ENCODE measurements at places on chromosomes 4 and X.

DNA sequence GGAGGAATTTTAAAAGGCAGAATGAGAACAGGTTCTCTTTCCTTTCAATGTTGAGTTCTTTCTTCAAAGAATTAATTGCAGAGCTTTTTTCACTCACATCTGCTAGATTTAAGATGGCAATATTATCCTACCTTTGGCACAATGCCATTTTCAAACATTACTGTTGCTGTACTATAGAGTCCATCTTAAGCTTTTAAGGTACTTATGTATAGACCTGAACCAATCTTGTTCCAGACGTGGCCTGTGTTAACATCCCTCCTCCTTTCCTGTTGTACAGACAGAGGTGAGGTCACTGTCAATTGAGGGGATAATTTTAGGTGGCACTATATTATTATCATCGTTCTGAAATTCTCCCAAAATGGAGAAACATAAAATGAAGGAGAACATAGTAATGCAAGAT lies 53.0 kb upstream of the MYOZ2 start:
- H3K27ac ChIP-seq, result no peak overlapping the region
- no peak for DNase-seq
- no peaks in the 10 kb centered on the region for H3K36me3 ChIP-seq
- no peaks in the 10 kb centered on the region for H3K4me1 ChIP-seq
- H3K4me3 ChIP-seq, result no peak overlapping the region

- H3K27ac ChIP-seq, result no peak overlapping the region
- no peak overlapping the region for H3K4me3 ChIP-seq
- DNase-seq, result no peak
- no peaks in the 10 kb centered on the region for H3K36me3 ChIP-seq
- no peaks in the 10 kb centered on the region for H3K27me3 ChIP-seq
Measured at GRCh38 chr4:176549161-176549865, 229.5 kb downstream of the SPCS3 start.

GRCh38 chr4:183445097-183445428 lies 627 bp downstream of the CDKN2AIP start:
- peak; percentile 72 for DNase-seq
- peaks cover 49% of the 10 kb centered on the region for H3K4me1 ChIP-seq
- peaks cover 37% of the 10 kb centered on the region for H3K36me3 ChIP-seq
- H3K27ac ChIP-seq, result peak overlapping the region; percentile 96
- peak overlapping the region; percentile 96 for H3K4me3 ChIP-seq

GRCh38 chrX:18927558-18927957 lies 56.4 kb downstream of the PHKA2 start:
- DNase-seq, result no peak
- H3K4me3 ChIP-seq, result no peak overlapping the region
- no peak overlapping the region for H3K27ac ChIP-seq
- no peaks in the 10 kb centered on the region for H3K27me3 ChIP-seq
- H3K4me1 ChIP-seq, result no peaks in the 10 kb centered on the region
- peaks cover 23% of the 10 kb centered on the region for H3K36me3 ChIP-seq

DNA sequence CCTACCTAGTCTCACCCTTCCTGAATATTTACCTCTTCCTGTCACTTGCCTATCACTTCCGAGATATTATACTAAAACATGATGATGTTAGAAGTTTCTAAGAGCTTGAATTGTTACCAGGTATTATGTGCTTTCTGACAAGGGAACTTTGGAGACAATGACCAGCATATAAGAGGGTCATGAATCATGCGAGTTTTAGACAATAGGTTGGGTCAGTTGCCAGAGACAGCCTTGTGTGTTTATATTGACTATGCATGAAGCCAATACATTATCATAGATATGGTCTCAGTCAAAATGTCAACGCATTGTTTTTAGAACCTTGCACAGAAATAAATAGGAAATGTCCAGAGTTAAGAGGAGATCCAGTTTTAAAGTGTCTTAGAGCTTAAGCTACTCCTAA lies 116.8 kb downstream of the KLHL4 start:
- H3K27ac ChIP-seq, result no peak overlapping the region
- no peaks in the 10 kb centered on the region for H3K27me3 ChIP-seq
- DNase-seq, result no peak
- no peaks in the 10 kb centered on the region for H3K36me3 ChIP-seq
- no peaks in the 10 kb centered on the region for H3K4me1 ChIP-seq

DNA sequence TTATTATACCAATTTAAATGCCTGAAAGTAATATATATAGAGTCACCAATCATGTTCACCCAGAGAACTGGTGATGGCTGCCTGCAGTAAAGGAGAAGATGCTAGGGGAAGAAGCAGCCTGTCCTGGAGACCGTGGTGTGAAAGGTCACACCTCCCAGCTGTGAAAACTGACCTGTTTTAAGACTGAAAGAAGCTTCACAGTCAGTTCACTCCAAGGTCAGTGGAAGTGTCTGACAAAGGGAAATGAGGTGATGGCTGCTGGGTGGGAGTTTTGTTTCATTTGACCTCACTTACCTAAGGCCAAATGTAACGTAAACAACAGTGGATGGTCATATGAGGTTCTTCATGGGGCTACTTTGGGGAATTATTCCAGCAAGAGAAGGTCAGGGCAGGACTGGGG lies 352.1 kb upstream of the GATB start:
- peaks cover 45% of the 10 kb centered on the region for H3K4me1 ChIP-seq
- no peaks in the 10 kb centered on the region for H3K27me3 ChIP-seq
- H3K4me3 ChIP-seq, result no peak overlapping the region
- H3K27ac ChIP-seq, result no peak overlapping the region

DNA sequence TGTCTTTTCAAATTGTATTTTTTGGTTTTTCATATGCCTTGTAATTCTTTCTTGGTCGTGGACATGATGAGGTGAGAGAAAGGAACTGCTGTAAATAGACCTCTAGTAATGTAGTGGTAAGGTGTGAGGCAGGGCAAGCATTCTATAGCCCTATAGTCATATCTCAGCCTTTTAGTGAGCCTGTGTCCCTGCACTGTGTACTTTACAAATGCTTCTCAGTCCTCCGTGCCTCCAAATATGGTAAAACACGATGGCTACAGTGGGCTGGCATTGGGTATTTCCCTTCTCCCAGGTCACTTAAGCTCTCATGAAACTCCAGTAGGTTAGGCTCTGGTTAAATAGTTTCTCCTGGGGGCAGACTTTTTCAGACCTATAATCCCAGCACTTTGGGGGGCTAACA lies 57.9 kb upstream of the PLS3 start:
- no peaks in the 10 kb centered on the region for H3K27me3 ChIP-seq
- no peak overlapping the region for H3K27ac ChIP-seq
- no peaks in the 10 kb centered on the region for H3K36me3 ChIP-seq
- H3K4me1 ChIP-seq, result no peaks in the 10 kb centered on the region
- H3K4me3 ChIP-seq, result no peak overlapping the region
- DNase-seq, result no peak

DNA sequence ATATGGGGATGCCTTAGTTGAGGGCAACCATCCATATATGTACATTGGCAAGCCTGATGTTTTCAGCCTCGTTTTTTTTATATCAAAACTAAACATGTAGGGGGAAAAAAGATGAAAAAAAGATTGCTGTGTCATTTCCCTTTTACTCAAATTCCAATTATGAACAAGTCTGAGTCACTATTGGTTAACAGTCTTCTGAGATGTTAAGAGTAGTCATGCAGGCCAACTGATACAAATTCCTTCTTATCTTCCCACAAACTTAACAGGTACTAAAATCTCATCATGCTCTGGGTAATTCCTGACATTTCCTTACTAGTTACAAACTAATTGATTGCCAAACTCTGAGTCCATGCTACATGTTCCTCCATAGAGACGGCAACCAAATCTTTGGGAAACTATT lies 222.1 kb downstream of the FRMPD4 start:
- H3K4me3 ChIP-seq, result no peak overlapping the region
- H3K36me3 ChIP-seq, result no peaks in the 10 kb centered on the region
- no peak overlapping the region for H3K27ac ChIP-seq
- no peak for DNase-seq
- no peaks in the 10 kb centered on the region for H3K27me3 ChIP-seq

DNA sequence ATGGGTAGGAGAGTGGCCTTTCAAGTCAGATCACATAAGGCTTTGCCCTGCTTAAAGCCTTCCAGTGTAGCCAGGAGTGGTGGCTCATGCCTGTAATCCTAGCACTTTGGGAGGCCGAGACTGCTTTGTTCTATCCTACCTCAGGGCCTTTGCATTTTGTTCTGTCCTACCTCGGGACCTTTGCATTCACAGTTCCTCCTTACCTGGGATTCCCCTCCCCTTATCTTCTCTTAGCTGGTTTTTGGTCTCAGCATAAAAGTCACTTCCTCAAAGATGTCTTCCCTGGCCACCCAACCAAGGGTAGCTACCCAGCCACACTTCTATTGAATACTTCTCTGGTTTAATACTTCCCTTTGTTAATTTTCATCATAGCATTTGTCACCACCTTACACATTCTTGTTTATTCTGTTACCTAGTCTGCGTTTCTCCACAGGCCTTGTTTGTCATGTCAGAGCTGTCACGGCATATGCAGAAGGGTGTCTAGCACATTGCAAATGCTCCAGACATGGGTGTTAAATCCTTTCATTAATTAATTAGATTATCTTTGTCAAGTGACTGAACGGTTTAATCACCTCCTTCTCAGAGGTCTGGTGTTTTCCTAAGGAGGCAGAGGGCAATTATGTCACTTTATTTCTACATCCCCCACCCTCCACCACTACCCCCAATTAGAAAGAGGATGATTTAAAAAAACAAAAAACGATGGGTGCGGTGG lies 11.3 kb upstream of the SETD7 start:
- no peak overlapping the region for H3K4me3 ChIP-seq
- no peaks in the 10 kb centered on the region for H3K4me1 ChIP-seq
- no peaks in the 10 kb centered on the region for H3K27me3 ChIP-seq
- H3K27ac ChIP-seq, result no peak overlapping the region
- H3K36me3 ChIP-seq, result no peaks in the 10 kb centered on the region

DNA sequence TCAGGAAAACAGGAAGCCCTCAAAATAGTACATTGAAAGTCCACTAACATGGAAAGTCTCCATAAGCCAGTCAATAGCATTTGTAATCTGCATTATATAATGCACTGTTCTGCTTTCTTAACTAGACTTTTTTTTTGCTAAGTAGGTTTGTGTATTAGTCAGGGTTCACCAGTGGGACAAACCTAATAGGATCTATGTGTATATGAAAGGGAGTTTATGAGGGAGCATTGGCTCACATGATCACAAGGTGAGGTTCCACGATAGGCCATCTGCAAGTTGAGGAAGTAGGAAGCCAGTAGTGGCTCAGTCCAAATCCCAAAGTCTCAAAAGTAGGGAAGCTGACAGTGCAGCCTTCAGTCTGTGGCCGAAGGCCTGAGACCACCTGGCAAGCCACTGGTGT lies 116.0 kb downstream of the MXRA5 start:
- H3K4me3 ChIP-seq, result no peak overlapping the region
- no peaks in the 10 kb centered on the region for H3K4me1 ChIP-seq
- no peaks in the 10 kb centered on the region for H3K36me3 ChIP-seq

DNA sequence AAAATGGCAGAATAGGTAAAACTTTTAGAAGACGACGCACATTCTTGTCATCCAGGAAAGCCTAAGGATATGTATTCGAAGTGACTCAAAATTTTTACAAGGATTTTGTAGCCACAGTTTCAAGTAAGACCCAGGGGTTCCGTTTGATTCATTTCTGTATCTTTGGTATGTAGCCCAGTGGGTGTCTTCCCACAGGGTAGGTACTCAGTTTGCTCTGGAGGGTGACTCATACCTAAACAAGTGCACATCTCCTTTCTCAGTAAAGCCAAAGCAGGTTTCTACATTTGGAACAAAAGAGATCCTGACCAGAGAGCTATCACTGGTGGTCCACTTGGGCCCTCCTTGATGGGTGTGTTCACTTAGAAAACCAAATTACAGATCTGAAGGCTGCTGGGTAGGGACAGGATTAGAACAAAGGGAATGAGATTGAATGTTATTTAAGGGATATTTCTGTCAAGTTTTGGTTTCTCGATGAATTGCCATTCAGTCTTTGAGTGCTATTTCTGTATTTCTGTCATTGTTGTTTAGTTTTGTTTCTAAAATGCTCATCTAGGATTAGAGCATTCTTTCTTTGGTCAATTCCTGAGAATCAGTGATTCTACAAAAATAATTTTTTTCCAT lies 56.1 kb downstream of the PLS3 start:
- no peaks in the 10 kb centered on the region for H3K4me1 ChIP-seq
- no peak overlapping the region for H3K27ac ChIP-seq
- no peak for DNase-seq
- no peaks in the 10 kb centered on the region for H3K27me3 ChIP-seq

DNA sequence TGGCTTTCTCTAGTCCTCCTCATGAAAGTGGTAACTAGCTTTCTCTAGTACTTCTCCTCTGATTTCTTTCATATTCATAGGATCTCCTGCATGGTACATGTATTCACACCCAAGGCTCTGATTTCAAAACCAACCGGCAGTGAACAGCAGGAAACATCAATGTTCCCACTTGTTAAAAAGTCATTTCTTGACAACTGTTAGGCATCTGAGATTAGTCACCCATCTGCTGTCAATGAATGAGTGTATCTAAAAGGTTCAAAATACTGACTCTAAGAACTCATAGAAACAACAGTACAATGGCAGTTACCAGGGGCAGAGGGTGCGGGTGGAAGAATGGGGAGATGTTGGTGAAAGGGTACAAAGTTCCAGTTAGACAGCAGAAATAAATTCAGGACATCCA lies 31.5 kb upstream of the PUDP start:
- H3K27ac ChIP-seq, result no peak overlapping the region
- no peaks in the 10 kb centered on the region for H3K36me3 ChIP-seq
- H3K27me3 ChIP-seq, result no peaks in the 10 kb centered on the region
- H3K4me3 ChIP-seq, result no peak overlapping the region
- H3K4me1 ChIP-seq, result no peaks in the 10 kb centered on the region
- DNase-seq, result no peak

DNA sequence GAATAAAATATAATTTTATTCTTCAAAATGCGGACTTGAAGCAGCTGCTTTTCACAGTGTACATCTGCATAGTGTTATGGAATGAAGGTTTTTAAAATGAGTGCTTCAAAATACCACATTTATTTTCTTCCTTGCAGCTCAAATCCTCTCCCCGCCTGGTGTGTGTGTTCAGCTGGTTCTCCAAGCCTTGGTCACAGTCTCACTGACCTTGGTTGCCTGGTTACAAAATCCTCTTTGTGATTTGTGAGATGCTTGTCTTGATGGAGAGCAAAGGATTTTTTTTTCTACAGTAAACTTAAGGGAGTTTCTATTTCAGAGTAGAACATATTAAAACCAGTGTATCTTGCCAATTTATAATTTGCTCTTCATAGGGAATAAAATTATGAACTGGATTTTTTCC lies 139.2 kb downstream of the PCDH18 start:
- H3K27ac ChIP-seq, result no peak overlapping the region
- H3K4me3 ChIP-seq, result no peak overlapping the region
- H3K27me3 ChIP-seq, result no peaks in the 10 kb centered on the region
- H3K4me1 ChIP-seq, result no peaks in the 10 kb centered on the region

DNA sequence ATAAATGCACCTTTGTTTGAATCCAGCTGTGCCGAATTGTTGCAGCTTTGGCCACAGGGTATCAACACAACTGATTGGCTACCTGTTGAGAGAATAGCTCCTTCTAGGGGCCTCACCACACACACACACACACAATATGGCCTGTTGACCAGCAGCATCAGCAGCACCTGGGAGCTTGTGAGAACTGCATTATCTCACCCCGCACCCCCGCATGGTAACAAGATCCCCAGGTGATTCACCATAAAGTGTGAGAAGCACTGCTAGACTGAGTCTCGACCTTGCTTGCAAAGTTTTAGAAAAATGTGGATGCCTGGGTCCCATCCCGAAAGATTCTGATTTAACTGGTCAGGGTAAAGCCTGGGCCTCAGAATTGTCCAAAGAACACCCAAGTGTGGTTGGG lies 176.9 kb upstream of the PRPS2 start:
- no peaks in the 10 kb centered on the region for H3K27me3 ChIP-seq
- DNase-seq, result no peak
- no peaks in the 10 kb centered on the region for H3K4me1 ChIP-seq
- H3K36me3 ChIP-seq, result no peaks in the 10 kb centered on the region

All from CD4-positive, CD25-positive, alpha-beta regulatory T cell (primary cell).